ENCODE measurements at places on chromosomes 16 and 17. TPM values are rescaled to one million over a fixed set of nuclear protein-coding genes. Genes with fewer than 3 reads are reported as not detected.

- no peak for DNase-seq
These were observed 23.7 kb upstream of the XYLT2 start for GRCh38 chr17:50322271-50322670.

GRCh38 chr16:72211110-72211509, 39.2 kb upstream of the PMFBP1 start:
- DNase-seq: no peak

GRCh38 chr16:55359946-55360345, 35.9 kb downstream of the IRX6 start:
- no peak for DNase-seq

GRCh38 chr17:57210224-57210553, 46.1 kb upstream of the MSI2 start:
- no peak for DNase-seq

GRCh38 chr17:57940653-57941329, 14.4 kb downstream of the CUEDC1 start:
- peak; percentile 59 for DNase-seq

DNA sequence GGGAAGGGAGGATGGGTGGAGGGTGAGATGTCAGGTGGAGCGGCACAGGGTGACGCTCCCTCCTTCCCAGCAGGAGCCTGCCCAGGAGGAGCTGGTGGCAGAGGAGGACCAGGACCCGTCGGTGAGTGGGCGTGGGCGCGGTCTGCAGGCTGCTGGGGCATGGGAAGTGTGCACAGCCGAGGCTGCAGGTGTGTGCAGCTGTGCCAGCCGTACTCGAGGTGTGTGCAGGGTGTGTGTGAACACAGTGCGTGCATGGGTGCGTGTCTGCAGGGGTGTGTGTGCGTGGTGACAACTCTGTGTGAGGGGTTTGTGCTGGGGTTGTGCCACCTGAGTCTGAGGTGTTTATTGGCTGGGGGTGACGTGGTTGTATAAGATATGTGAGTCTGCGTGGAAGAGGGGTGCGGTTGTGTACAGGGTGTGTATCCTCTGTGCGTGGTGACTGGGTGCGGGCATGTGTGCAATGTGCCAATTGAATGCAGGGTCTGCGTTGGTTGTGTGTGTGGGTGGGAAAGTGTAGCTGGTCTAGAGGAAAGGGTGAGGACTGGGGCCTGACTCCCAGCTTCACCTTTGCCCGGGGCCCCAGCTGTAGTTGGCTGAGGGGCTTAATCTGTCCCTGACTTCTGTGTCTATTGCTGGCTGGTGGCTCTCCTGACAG, 670 bp downstream of the TNFSF12 start:
- no peak for DNase-seq

Gene TAT
- total RNA-seq: 0.09 TPM

DNA sequence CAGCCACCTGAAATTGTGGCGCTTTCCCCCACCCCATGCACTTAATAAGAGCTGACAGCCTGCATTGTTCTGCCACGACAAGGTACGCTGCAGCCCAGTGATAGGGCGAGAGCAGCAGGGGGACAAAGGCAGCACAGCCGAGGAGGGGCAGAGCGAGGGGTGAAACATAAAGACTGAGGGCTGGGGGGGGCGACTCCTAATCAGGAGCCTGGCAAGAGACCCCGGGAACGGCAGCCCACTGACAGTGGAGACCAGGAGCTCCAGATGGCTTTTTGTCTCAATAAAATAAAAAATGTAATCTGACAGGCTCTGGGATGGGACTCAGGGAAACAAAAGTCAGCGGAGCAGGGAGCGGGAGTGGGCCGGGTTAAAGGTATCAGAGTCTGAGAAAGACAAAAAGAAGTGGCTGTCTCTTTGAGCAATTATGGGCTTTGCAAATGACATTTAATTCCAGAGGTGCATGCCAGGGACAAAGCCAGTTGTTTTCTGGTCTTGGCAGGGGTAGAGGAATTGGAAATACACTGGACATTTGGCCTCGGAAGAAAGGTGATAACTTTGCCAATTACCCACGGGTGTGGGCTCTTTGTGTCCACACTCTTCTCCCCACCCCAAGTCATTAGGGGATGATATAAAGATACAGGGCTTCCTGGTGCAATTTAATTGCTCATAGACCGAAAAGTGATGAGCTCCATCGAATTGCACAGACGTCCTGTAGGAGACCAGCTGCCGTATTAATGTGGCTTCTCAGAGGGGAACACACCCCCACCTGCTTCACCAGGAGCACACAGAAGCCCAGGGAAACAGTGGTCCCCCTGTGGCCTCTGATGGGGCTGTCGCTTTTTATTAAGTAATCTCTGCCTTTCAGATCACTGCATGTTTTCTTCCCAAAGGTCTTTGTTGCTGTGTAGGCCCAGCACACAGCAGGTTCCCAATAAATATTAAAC, 17.6 kb upstream of the CCDC182 start:
- no peak for DNase-seq

- DNase-seq: no peak
These were observed 187.0 kb downstream of the CCDC182 start for GRCh38 chr17:57557834-57558681.

Gene LHX1
- not detected for total RNA-seq

DNA sequence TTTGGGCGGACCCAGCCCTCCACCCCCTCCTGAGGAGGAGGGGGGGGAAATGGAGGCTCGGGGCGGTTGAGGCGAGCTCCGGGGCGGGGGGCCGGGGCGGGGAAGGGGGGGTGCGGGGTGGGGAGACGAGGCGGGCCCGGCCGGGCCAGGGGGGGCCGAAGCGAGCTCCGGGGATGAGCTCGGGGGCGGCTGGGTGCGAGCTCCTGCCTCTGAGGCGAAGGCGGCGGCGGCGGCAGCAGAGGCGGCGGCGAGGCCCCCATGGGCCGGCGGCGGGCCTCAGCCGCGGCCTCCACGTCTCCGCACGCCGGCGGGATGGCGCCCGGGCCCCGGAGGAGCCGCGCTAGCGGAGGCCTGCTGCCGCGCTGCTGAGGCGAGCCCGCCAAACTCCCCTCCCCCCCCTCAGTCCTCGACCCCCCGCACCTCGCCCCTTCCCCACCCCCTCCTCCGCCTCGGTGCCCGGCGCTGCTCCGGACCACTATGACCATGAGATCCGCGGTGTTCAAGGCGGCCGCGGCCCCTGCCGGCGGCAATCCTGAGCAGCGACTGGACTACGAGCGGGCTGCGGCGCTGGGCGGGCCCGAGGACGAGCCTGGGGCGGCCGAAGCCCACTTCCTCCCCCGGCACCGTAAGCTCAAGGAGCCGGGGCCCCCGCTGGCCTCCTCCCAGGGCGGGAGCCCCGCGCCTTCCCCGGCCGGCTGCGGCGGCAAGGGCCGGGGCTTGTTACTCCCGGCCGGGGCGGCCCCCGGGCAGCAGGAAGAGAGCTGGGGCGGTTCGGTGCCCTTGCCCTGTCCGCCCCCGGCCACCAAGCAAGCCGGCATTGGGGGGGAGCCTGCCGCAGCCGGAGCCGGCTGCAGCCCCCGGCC, 596 bp downstream of the MSL1 start:
- DNase-seq: peak; percentile 87

Gene SLC6A2
- not detected for total RNA-seq

Gene HBA1
- total RNA-seq: 878 TPM

GRCh38 chr17:33021731-33022408, 30.2 kb downstream of the SPACA3 start:
- no peak for DNase-seq

Gene TMEM88
- 17.5 TPM for total RNA-seq

Gene CLDN9
- not detected for total RNA-seq

Gene GRIN2A
- 1.6 TPM for total RNA-seq

DNA sequence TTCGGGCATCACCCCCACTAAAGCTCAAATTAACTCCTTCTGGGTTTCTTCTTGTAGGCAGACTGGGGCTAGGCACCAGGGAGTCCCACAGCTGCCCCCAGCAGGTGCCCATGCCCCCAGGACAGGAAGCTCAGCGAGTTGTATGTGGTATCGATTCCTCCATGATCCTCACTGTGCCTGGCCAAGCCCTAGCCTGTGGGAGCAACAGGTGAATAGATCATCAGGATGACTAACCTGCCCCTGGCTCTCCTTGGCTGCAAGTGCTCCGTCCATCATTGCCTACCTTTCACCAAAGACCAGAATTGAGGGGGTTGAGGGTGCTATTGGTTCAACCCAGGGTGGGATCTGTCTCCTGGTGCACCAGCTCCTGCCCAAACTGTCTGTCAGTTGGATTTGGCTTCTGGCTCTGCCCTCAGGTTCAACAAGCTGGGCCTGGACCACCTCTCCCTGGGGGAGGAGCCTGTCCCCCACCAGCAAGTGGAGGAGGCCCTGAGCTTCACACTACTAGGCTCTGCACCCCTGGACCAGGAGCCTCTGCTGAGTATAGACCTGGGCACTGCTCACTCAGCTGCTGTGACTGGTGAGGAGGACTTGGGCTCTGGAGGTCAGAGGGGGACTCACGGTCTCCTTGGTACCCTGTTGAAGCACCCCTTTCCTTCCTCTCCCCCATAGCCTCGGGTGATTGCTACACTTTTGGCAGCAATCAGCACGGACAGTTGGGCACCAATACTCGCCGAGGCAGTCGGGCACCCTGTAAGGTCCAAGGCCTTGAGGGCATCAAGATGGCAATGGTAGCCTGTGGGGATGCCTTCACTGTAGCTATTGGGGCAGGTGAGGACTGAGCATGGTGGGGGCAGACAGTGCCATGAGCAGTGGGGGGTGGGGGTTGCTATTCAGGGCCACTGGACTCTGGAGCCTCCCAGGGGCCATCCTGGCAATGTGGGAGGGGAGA, 3.1 kb upstream of the TRAF4 start:
- DNase-seq: no peak

GRCh38 chr17:278055-278675, 74.4 kb downstream of the RPH3AL start:
- DNase-seq: no peak

DNA sequence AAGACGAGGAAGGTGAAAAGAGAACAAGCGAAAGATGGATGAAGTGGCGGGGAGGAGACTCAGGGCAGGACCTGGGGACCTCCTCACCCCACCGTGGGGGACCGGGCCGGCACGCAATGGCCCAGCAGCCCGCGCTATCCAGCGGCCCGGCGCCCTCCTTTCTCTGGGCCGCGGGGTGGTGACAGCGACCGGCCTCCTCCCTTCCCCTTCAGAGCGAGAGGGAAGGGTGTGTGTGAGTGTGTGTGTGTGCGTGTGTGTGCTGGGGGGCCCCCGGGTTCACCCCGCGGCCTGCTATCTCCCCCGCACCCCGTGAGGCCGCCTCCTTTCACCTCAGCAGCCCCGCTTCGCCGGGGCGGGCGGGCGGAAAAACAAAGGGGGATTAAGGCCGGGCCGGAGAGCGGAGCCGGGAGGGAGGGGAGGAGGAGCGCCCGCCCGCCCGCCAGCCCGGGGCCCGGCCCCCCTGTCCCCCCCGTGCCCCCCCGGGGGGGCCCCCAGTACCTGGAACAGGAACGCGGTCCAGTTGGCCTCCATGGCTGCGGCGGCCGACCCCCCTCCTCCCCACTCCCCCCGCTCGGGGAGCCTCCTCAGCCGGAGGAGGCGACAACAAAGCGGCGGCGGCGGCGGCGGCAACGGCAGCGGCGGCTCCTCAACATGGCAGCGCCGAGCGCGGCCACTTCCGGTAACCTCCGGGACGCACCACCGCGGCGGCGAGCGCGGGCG, at the start of gene VEZF1:
Gene VEZF1 (minus strand): TSS at position 674 of the 720 bp plus-strand sequence. CDS start 143 bp downstream, at position 531.
- DNase-seq: peak; percentile 94

GRCh38 chr17:1174263-1174880, 5.4 kb downstream of the ABR start:
- DNase-seq: no peak

Gene NCBP3
- total RNA-seq: 22.3 TPM

Gene OSGIN1
- 6.2 TPM for total RNA-seq

- no peak for DNase-seq
These were observed 25.7 kb downstream of the ARHGAP17 start for GRCh38 chr16:24989494-24989893.

DNA sequence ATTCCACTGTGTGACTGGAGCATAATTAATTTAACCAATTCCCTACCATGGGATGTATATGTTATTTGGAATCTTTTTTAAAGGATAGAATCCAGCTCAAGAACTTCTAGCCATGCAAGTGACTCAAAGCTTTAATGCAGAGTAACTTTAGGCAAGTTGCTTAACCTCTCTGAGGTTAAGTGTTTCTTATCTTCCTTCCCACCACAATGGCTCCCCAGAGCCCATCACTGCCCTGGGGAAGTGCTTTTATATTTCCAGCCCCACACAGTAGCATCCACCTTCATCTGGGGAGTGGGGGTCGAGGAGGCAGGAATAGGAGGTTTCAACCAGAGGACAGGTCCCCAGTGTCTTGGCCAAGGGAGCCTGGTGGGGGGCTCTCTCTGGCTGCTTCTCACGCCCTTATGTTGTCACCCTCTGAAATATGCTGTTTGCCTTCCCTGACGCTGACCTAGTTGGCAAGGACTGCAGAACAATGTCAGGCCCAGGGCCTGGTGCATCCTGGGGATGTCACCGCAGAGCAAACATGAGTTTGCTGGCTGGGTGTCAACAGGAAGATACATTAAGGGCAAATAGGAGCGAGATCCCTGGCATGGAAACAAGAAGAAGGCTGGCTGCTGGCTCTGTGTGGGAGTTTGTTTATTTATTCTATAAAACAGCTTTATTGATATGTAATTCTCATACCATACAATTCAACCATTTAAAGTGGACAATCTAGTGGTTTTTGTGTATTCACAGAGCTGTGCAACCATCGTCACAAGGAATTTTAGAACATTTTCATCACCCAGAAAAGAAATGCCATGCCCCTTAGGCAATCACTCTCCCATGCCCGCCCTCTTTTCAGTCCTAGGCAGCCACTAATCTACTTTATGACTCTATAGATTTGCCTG, 46.6 kb upstream of the WSB1 start:
- DNase-seq: no peak

DNA sequence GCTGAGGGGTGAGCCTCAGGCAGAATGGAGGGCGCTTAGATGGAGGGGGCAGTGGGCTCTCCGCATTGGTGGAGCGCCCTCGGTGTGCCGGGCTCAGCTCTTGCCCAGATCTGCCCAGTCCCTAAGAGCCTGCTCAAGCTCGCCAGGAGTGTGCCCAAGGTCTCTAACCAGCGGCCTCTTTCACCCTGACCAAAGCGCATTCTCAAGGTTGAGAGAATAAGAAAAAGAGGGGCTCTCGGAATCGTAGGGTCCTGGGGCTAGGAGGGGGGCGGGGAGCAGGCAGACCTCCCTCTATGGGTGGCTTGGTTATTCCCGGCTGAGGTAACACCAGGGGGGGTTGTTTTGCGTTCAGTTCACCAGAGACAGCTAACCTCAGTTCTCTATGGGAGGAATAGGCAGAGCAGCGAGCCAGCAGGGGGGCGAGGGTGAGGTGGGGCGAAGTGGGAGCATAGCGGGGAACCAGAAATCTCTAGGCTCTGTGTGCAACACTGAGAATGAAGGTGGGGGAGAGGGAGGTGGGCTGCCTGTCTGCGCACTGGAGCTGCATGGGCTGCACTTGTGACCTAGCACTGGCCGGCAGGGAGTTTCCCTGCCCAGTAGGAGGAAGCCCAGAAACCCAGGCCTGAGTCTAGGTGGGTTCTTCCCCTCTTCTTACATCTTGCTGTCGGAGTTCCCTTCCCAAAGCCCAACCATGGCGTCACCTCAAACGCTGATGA, 3.0 kb downstream of the TMEM132E start:
- DNase-seq: peak; percentile 51

GRCh38 chr17:69326377-69327059, 415 bp downstream of the ABCA5 start:
- DNase-seq: no peak

GRCh38 chr16:22886927-22887326, 73.0 kb downstream of the HS3ST2 start:
- no peak for DNase-seq

- no peak for DNase-seq
These were observed 177.8 kb downstream of the CCDC182 start for GRCh38 chr17:57567251-57567650.

Gene TRIM47
- 70.9 TPM for total RNA-seq

Gene CCR7
- 0.46 TPM for total RNA-seq

GRCh38 chr16:58411736-58412614, 19.7 kb downstream of the GINS3 start:
- no peak for DNase-seq

Gene KCNH6
- total RNA-seq: not detected

Gene CDRT15L2
- not detected for total RNA-seq

Data from posterior vena cava (tissue), 2 donors.